SW 1271 (cell line): ENCODE measurements at places on chromosomes 1 and 21.

- no peak for DNase-seq
Measured at GRCh38 chr1:59279645-59280044, 17.2 kb upstream of the FGGY start.

DNA sequence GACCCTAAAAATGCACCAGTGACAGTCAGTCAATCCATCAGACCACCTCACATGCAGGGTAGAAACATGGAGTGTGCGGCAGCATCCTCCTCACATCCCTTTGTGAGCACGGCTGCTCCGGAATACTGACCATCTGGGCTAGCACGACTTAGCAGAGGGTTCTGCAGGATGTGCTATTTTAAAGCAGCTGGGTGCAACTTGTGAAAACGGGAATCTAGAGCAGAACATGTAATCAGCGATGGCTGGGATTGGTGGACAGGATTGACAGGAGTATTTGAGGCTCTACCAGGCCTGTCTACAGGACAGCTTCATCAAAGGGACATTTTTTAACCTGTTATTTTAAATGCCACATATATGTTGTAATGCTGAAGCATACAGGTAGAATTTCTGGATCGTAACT lies 16.8 kb upstream of the PLEKHM2 start:
- no peak for DNase-seq

- DNase-seq: no peak
Measured at GRCh38 chr1:54981466-54981865, 1.0 kb downstream of the TMEM61 start.

DNA sequence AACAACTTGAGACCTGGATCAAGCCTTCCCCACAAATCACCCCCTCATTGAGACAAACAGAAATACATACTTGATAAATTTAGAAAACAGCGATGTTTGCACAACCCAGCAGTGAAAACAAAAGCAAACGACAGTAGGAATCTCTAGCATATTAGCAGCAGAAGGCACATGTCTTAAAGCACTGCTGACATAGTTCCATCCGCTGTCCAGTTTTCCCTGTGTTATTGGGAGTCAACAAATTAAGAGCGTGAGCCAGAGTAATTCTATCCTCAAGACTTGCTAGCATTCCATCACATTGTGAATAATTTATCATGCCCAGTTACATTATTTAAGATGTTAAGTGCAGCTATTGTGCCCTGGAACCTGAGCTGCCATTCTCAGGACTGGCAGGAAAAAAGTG lies 55.3 kb downstream of the IGSF5 start:
- no peak for DNase-seq

DNA sequence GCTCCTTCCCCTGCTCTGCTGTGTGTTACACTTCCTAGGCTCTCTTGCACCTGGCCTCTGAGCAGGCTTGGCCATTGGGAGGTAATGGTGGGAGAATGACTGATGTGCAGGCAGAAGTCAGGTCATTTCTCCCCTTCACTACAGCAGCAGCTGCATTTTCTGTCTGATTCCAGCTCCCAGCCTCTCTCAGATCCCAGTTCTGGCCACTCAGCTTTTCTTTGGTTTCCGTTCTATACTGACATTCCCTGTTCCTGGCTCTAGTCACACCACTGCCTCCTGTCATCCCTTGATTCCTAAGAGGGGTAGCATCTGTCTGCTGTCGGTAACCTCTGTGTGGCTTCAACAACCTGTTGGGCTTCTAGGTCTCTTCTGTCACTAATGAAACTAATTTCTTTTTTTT lies 127.7 kb upstream of the HOOK1 start:
- DNase-seq: no peak

DNA sequence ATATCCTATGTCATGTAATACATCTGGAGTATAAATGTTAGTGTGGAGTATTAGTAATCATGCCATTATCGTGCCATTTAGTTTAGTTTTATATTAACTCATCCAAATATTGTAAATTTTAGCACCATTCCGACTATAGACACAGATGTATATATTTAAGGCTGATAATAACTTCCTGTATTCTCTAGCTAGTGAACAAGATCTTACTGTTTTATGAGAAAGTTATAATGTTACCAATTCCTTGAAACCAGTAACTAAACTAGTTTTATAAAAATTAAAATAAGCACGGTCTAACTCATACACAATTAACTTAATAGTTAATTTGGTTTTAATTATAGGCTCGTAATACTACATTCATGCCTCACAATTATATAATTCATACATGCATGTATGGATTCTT lies 808.6 kb downstream of the USP25 start:
- DNase-seq: no peak

GRCh38 chr1:201537891-201538611 lies 876 bp upstream of the NAV1 start:
- no peak for DNase-seq

DNA sequence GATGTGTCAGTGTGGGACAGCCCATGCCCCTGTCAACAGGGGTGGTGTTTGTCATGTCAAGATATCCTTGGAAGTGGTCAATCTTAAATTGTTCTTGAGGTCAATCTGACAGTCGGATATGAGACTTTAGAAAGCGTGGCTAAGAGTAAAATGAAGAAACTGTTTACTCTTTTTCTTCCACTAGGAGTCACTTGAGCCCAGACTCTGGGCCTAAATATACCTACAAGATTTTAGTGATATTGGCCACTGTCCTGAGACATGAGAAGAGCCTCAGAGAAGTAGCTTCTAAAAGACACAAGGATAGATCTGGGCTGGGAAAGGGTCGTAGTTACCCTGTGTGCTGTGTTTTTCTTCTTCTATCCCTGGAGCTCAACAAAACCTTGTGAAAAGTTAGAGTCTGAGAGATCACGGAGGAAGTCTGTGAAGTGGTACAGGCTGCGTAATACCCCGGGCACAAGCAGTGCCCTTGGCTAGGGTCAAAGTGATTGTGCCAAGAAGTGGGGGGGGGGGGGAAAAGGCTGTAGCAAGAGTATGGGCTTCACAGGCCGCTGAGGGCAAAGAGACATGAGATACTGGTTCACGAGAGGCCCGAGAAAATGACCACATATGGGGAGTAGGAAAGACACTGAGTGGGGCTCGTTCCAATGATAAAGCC lies 355.2 kb upstream of the GREM2 start:
- DNase-seq: no peak

- no peak for DNase-seq
Measured at GRCh38 chr1:50123071-50123470, 14.4 kb downstream of the ELAVL4 start.

GRCh38 chr1:182674346-182675246 lies 9.8 kb downstream of the RGS8 start:
- no peak for DNase-seq
